ENCODE measurements at places on chromosomes 4 and X.
A peak's percentile ranks its signal among the peaks of the same experiment; 100 is the strongest.

- peak; percentile 32 for DNase-seq
Measured at GRCh38 chr4:152106113-152106763, 345.4 kb upstream of the GATB start.

DNA sequence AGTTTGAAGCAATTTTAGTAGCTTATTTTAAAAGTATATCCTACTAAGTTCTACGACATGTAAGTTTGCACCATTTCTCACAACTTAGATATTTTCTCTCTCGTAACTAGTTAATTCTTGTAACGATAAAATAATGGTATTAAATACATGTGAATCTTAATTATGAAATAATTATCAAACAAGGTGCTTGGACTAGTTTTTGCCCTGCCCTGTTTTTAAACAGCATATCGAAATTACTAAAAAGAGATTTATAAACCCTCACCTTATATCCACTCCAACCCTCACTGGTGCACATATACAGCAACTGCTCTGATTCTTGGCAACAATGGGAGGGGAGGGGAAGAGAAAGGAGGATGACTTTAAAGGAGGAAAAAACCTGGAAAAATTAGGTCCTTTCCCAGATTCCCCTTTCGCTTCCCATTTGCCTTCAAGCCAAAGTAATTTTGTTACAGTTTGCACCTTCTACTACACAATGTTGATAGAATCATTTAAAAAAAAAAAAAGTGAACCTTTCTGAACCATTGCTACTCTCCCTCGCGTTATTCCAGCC lies 820 bp upstream of the MAB21L2 start:
- no peak for DNase-seq

GRCh38 chrX:17812763-17813162 lies 48.3 kb downstream of the RAI2 start:
- DNase-seq, result no peak

GRCh38 chr4:26531491-26532116 lies 41.3 kb upstream of the CCKAR start:
- no peak for DNase-seq

GRCh38 chrX:10800796-10801195 lies 180.4 kb upstream of the MID1 start:
- DNase-seq, result no peak

GRCh38 chrX:111262086-111262485 lies 8.2 kb downstream of the CAPN6 start:
- no peak for DNase-seq

- DNase-seq, result no peak
Measured at GRCh38 chr4:81594490-81595159, 122.9 kb upstream of the RASGEF1B start.

DNA sequence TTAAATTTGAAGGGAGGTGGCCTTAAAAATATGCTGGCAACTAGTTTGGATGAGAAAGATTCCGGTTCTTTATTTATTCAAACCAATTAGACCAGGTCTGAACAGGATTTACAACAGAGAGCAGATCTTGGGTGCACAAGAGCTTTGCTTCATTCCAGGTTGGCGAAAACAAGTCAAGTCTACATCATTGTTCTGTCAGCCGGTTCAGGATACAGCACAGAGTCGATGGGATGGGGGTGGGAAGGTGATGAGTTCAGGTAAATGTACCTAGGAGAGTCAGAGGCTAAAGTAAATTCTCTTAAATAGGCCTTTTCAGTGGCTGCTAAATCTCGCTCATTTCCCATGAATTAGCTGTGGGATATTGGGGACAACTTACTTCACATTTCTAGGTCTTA lies 882 bp upstream of the STIM2 start:
- DNase-seq, result no peak

GRCh38 chrX:129523079-129523911 lies at the start of gene SMARCA1:
Gene SMARCA1 (minus strand): TSS chrX:129523490. CDS start chrX:129523370, 120 bp downstream.
- DNase-seq, result peak; percentile 1

- DNase-seq, result no peak
Measured at GRCh38 chr4:23828020-23828715, 61.7 kb downstream of the PPARGC1A start.

DNA sequence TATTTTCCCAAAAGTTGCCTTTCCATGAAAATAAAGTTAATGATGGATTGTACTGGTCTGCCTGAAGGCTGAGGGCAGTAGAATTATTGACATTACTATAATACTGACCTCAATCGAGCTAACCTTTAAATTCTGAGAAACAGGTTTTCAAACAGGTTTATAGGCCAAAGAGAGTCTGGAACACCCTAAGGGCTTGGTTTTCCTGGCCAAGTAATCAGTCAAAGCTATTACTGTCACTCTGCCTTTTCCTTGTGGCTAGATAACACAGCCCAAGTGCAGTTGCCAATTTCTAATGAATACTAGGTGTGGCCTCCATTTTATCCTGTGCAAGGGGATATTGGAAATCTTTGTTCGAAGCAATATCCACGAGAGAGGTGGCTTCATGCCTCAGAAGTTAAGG lies 75.2 kb downstream of the INTS12 start:
- DNase-seq, result no peak

DNA sequence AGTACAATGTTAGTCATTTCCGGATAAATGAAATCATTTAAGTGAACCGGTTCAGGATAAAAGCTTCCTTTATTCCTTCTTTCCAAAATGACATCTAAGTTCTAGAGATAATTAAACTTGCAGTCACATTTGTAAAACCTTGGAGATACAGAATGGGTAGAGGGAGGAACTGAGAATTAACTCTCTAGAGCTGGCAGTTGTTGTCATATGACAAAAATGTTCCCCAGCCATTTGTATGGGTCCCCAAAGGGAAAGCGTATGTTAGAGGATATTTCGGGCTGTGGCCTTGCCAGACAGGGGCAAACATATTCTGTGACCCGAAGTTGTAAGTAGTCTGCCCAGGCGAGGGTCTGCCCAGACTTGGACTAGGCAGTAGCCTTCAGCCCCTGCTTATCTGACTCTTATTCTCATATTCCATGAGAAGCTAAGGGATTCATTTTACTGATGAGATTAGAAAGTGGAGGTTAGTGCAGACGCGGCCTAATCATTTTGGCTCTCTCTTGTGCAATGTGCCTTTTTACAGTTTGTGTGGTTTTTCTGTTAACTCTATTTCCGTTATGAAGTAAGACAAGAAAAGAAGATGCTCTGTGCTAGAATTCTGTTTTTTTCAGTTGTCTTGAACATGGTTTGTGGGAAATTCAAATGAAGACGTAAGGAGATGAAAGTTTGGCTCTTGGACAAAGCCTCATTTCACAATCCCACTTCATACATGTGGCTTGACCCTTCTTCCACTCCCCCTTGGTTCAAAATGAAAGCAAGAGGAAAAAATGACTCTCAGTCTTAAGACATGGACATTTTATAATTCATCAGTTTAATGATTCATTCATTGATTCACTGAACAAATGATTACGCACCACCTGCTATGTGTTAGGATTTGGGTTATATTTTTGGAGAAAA lies 2394.2 kb upstream of the AGA start:
- DNase-seq, result no peak

GRCh38 chr4:3407171-3407771 lies 34.5 kb upstream of the HGFAC start:
- DNase-seq, result no peak

- DNase-seq, result no peak
Measured at GRCh38 chr4:101696276-101697010, 94.1 kb upstream of the BANK1 start.

GRCh38 chr4:176387571-176387970 lies 67.8 kb downstream of the SPCS3 start:
- no peak for DNase-seq

DNA sequence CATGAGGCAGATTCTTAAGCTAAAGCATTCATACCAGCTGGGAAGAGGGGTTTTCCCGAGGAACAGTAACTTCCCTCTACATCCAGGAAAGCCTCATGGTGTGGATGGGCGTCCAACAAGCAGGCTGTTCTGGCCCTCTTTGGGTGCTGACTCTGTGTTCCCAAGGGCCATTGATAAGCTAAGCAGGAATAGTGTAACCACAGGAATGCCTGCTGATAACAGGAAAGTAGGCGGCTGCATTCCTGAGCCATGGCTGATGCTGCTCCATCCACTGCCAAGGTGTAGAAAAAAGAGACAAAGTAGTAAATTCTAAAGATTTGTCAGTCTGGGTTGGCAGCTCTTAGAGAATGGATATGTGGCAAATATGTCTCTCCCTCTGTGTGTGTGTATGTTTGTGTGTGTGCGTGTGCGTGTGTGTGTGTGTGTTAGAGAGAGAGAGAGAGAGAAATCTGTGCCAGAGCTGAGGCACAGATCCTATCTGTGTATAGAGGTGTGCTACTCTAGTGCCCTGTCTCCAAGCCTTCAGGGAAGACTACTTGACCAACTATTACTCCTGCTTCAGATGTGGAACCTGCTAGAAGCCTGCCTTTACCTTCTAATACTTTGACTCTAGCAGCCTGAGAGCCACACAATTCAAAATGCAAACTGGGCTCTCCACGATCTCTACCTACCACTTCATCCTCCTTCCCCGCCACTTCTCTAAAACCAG lies 353.1 kb upstream of the NR3C2 start:
- DNase-seq, result no peak

DNA sequence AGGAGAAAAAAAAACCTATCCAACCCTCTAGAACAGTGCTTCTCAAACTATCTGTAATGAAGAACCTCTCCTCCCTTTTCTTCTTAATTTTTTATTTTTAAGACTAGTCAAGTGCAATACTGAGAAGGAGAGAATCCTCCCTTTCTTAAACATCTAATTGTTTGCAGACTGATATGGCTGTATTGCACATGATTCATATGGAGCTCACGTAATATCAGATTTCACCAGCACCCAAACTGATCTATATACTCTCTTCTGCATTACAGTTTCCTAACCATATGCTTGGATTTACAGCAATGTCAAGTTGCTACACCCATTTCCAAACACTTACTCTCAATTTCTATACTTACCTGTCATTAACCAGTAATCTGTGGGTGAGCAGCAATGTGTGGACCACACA lies 9.5 kb downstream of the PRMT9 start:
- no peak for DNase-seq

GRCh38 chr4:139606103-139606502 lies 50.1 kb upstream of the SETD7 start:
- DNase-seq, result no peak

DNA sequence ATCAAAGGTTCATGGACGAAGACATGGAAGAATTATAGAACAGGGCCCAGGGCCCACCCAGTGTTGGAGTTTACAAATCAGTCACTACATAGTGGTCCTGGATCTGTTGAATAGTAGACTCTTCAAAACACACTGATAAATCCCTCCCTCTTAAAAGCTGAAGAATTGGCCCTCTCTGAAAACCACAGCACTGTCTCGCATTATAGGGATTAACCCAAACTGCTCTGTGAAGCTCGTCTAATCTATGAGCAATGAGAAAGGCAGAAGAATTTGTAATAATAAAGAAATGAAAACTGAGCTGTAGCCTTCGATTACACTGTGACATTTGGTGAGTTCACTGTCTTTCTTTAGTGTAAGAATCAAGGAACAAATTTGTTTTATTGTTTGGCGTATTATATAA lies 92.5 kb upstream of the ZFP42 start:
- DNase-seq, result no peak

- DNase-seq, result no peak
Measured at GRCh38 chrX:101357166-101357795, 8.7 kb upstream of the TIMM8A start.

DNA sequence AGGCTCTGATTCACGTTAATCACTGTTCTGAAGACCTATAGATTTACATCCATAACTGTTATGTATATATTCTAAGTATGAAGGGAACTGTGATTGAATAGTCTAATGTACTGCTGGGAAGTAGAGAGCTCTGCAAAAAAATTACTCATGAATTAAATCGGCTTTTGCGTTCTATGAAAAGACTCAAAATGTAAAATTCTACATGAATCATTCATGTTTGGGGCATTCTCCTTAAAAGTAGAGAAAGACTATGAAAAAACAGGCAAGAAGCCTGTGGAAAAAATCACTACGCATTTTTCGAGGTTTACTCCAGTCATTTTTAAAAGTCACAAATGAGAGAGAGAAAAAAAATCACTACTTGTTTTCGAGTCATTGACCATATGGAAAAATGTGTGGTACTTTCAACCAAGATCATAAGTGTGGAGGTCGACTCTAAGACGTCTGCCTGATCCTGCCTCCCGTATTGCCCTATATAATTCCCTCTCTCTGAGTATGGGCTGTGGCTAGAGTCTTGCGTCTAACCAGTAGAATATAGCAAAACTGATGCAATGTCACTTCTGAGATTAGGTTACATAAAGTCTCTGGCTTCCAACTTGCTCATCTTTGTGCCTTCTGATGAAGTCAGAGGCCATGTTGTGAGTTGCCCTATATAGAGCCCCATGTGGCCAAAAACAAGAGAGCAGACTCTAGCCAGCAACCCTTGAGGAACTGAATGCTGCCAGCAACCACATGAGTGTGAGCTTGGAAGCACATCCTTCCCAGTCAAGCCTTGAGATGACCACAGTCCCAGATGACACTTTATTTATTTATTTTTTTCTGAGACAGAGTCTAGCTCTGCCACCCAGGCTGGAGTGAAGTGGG lies 32.1 kb upstream of the VEGFD start:
- DNase-seq, result no peak

GRCh38 chr4:75168548-75168947 lies 235.6 kb downstream of the PARM1 start:
- no peak for DNase-seq

DNA sequence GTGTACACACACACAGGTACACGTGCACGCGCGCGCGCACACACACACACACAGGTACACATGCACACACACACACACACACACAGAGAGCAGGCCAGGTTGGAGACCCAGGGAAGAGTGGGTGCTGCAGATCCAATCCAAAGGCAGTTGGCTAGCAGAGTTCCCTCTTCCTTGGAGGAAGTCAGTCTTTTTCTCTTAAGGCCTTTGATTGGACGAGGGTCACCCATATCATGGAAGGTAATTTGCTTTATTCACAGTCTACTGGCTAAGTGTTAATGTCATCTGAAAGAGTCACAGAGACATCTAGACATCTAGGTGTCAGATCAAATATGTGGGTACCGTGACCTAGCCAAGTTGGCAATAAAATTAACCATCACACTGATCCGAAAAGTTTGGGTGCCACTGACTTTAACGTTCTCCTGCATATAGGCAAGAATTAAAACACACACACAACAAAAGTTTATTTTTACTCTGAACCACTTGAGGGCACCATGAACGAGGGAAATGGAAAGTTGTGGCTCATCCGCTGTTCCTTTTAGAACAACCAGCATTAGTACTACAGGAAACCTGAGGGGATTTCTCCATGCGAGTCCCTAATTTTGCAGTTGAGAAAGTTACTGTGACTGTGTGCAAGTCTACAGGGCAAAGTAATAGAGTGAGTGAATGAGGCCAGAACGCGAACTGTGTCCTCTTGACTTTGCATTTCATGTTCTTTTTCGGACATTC lies 66.0 kb upstream of the STOX2 start:
- DNase-seq, result no peak

Data from stimulated activated CD4-positive, alpha-beta T cell treated with anti-CD3 and anti-CD28 coated beads, Interleukin-4, amount 100 ng/mL, for 4 hours (primary cell).